ENCODE measurements at places on chromosomes 1 and 21. TPM values are rescaled to one million over a fixed set of nuclear protein-coding genes. Genes with fewer than 3 reads are reported as not detected.

- no peak for DNase-seq
Observed at GRCh38 chr21:42959728-42960127, 14.6 kb upstream of the PKNOX1 start.

DNA sequence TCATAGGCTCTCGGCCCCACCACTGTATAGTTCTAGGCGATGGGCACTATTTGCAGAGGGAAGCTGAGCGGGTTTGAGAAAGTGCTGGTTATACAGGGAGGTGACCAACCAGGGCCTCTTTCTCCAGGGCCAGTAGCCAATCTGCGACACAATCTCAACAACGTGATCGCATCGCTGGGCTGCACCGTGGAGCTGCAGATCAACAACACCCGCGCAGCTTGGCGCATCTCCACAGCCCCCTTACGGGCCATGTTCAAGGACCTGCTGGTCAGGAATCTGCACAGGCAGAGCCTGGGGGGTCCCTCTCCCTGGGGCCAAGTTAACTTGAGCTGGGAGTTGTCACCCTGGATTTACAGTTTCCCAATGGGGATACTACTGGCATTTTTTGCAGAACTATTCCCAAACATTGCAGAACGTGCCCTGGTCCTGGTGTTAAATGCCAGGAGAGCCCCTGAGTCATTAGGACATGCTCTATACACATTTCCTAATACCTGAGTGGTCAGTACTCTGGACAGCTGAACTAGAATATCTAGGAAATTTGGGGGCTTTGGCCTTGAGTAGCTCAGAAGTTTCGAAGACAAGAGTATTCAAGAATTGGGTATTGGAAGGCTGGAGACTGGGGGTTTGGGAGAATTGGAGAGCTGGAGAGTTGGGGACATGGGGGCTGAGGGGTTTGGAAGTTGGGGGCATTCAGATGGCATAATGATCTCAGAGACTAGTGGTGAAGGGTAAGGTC is 6.9 kb downstream of the DCST1 start:
- no peak for DNase-seq

GRCh38 chr21:38859852-38860251 is 54.1 kb downstream of the ETS2 start:
- DNase-seq, result no peak

CCDC17 gene
- 7.1 TPM for total RNA-seq

- no peak for DNase-seq
Observed at GRCh38 chr1:45677751-45678245, 8.5 kb downstream of the GPBP1L1 start.

DNA sequence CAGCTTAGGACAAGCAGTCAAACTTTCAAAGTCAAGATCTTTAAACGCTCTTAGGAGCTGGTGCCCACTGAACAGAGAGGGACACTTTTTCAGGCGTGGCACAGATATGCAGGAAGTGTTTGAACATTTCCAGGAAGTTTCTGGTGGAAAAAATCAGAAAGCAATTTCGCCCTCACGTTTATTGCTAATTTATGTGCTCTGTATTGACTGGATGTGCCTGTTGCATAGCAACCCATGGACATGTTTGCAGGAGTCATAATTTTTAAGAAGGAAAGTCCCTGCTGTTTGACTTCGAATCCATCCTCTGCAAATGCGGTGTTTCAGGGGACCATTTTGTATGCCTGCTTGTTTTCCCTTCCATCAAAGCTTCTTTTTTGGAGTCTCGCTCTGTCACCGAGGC is 239.9 kb upstream of the IRF2BP2 start:
- DNase-seq, result no peak

All from T-cell (primary cell).